ENCODE measurements at places on chromosomes 6 and 20.

DNA sequence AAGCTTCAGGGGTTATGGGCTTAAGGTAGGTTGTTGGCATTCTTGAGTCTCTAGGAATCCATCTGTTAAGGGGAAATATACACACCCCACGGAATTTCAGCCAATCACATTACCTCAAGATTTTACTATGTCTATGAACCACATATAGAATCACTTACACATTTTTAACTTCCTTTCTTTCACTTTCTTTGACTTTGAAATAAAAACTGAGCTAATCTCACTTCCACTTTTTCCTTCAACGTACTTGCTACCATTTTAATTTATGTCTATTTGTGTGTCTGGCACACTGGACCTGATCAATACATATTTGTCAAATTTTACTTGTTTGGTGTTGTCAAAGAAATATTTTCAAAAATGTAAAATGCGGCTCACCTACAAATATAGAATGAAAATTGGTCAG is 545.4 kb upstream of the JAG1 start:
- DNase-seq = no peak

- DNase-seq = no peak
Observed at GRCh38 chr20:47139934-47140535, 216.5 kb downstream of the ZMYND8 start.

GRCh38 chr6:362924-363249 is 28.7 kb upstream of the IRF4 start:
- no peak for DNase-seq

DNA sequence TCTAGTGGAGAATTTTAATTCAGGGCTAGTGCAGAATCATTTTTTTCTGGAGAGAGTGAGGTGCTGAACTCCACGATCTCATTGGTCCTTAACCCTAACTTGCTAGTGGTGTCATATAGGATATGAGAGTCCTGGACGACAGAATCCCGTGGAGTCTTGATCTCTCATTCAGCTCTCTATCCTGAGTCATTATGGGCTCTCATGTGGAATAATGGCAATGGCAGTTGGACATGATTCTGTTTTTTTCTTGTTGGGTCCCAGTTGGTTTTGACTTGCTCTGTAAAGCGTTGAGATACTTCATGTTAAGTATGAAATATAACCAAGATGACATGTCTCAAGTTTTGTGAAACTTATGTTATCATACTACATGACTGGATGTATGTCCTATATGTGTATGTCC is 6.3 kb upstream of the RNF144B start:
- no peak for DNase-seq

GRCh38 chr20:25685276-25686080 is 11.2 kb downstream of the ZNF337 start:
- DNase-seq = no peak

DNA sequence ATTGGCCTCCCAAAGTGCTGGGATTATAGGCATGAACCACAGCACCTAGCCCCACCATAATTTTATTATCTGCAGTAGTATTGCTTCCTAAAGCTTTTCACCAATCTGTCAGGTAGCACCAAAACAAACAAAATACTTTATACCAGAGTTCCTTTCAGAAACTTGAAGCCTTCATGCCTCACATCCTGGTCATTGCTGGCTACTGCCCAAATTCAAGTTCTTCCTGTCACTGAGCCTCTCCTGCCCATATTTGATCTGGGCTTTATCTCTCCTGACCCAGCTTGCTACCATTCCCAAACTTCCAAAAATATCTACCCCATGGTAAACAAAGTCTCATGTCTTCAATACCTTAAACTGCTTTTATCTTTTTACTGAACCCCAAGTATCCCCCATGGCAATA is 34.9 kb upstream of the DST start:
- DNase-seq = no peak

GRCh38 chr20:20012541-20012940 is 4.6 kb upstream of the NAA20 start:
- no peak for DNase-seq

GRCh38 chr20:3041854-3042409 is 1.5 kb upstream of the GNRH2 start:
- DNase-seq = no peak

- DNase-seq = no peak
Observed at GRCh38 chr6:7730784-7731227, 4.9 kb downstream of the BMP6 start.

GRCh38 chr6:140062043-140063020 is 687.9 kb upstream of the CITED2 start:
- DNase-seq = peak; percentile 64

DNA sequence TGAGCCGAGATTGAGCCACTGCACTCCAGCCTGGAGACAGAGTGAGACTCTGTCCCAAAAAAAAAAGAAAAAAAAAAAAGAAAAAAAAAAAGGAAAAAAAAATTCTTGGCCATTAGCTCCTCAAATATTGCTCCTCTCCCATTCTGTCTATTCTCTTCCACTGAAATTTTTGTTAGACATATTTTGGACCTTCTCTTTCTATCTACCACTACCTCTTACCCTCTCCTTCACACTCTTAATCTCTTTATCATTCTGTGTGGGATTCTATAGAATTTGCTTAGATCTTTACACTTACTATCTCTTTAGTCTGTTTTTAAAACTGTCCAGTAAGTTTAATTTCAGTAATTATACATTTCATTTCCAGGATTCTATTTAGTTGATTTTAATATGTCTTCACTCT is 85.0 kb downstream of the IRAK1BP1 start:
- DNase-seq = no peak

DNA sequence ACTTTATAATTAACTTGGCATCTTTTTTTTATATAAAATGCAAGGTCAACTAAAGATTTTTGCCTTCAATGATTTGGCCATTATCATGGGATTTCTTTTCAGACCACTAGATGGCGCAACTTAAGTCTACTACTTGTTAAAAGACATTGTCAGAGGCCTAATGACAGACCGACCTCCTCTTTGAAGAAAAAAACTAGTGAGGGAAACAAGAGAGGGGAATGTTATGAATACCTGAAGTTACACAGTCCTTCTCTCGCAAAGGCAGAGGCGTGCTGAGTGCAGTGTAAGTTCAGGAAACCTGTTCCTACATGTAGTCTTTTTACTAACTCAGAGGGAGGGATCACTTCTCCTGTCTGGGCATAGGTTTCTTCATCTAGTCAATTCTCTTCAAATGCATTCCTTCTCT is 9.3 kb downstream of the TRAPPC3L start:
- no peak for DNase-seq

GRCh38 chr6:39018103-39018502 is 30.5 kb upstream of the GLP1R start:
- DNase-seq = no peak

- no peak for DNase-seq
Observed at GRCh38 chr6:50143011-50143719, 93.4 kb upstream of the DEFB112 start.

- DNase-seq = no peak
Observed at GRCh38 chr20:53981752-53982437, 88.5 kb downstream of the BCAS1 start.

DNA sequence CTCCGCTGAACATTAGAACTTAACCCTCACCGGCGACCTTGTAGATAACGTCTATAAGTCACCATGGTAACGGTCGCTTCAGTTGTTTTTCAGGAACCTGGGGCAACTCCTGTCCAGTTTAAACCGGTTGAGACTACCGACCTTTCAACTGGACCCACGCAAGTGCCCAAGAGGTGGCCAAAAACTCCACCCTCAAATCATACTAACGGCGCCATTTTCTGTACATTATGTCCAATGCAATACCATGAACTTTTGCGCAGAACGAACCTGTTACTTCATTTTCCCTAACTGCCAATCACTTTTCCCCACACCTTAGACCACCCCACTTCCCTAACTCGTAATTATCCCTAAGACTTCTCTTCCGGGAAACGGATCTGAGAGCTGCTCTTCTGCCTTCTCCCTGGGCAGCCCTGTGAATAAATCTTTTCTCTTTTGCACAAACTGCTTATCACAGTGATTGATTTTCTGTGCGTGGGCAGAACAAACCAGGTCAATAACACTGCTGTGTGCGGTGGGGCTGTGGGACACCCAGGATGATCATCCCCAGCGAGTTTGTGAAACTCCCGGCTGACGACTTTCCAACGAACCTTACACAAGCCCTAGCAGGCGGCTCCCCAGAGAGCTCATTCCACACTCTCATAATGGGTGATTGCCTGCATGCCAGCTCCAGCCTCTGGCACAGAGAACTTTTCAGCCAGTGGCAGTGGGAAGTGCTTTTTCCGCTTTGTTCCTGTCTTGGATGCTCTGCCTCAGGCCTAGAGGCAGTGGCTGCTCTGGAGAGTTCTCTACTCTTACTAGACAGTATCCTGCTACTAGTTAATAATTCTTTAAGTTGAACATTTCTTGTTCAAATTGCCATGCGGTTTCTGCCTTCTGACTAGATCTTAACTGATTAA is 28.6 kb downstream of the GPX5 start:
- DNase-seq = no peak

GRCh38 chr6:161424421-161424820 is 150.6 kb upstream of the AGPAT4 start:
- DNase-seq = no peak

DNA sequence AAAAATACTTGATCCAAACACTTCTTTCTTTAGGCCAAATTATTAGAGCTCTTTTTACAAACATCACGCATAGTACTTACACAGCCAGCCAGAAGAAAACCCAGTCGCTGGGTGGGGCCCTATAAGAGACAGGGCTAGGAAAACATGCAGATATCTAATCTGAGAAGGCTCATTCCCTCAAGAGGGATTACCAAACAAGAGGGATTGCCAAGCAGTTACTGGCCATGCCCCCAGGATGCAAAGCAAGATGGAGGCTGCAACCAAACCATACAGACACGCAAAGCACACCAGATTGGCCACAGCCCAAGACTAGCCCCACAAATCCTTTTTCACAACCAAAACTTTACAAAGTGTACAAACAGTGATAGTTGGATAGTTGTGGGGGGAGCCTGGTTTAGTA is 1235.4 kb upstream of the GJE1 start:
- DNase-seq = no peak

DNA sequence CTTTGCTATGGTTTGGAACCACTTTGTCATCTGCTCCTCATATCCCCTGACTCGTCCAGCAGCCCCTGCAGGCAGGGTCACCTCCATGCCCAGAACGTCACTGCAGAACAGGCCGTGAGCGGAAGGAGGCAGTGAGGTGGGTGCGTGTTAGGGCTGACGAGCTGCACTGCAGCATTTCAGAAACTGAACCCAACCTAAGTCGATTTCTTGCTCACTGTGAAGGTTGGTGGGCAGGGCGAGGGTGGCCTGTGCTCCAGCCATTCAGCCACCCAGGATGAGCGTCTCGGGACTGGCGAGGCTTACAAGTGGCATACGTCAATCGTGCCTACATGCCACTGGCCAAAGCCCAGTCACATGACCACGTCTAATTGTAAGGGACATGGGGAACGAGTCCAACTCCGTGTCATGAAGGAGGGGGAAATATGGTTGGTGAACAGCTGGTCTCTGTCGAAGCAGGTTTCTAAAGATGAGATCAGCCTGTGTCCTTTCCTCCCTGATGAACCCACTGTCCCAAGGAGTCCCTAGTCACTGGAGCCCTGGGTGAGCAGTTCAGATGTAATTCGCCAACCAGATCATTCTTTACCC is 289.1 kb downstream of the TAF4 start:
- DNase-seq = no peak

DNA sequence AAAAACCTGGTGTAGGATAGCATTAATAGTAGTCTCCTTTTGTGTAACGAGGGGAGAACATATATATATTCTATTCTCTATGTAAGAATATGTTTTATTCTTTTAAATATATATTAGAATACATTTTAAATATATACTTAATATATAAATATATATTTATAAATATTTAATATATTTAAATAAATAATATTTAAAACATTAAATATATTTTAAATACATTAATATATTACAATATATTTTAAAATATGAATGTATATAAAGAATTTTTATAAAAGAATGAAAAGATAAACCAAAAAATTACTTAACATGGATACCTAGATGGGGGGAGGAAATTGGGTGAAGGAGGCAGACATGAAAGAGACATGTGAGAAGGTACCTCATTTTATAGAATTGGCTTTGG is 53.0 kb upstream of the ZNF831 start:
- DNase-seq = no peak

- no peak for DNase-seq
Observed at GRCh38 chr6:133623065-133623464, 265.8 kb upstream of the TCF21 start.

- DNase-seq = no peak
Observed at GRCh38 chr20:18657575-18657974, 69.7 kb downstream of the DTD1 start.

- peak; percentile 61 for DNase-seq
Observed at GRCh38 chr20:47315339-47316056, 41.0 kb downstream of the ZMYND8 start.

DNA sequence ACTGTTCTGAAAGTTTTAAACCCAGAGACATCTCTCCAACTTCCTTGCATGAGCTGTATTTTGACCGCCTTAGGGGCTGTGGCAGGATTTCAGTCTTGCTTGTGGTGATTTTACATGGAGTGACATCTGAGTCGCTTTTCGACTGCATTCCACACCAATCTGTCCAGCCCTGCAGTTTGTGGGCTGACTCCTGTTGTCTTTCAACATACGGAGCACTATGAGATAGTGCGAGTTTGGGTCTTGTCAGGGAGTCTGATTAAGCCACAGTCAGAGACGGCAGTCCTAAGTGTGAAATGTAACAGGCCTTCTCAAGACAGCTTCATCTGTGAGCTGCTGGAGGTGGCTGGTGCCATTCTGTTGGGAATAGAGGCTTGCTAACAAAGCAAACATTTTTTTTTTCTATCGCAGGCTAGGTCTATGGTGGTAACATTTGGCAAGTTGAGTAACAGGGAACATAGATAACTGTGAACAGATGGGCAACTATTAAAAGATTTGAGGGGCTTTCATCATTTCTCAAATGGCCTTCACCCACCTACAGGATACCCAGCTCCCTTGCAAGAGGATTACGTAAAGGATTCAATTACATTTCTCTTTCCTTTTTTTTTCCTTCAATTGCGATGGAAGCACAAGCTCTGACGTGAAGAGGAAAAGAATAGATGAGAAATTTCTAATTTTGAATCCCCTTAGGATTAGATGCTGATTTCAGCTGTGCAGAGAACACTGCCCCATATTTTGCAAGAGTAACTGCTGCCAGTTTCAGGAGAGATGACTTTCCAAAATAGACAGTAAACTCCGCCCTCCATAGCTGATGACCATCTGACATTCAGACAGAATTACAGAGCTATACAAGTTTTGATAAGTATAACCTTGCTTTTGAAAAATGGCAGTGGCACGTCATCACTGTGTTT is 25.1 kb downstream of the CAP2 start:
- DNase-seq = no peak

DNA sequence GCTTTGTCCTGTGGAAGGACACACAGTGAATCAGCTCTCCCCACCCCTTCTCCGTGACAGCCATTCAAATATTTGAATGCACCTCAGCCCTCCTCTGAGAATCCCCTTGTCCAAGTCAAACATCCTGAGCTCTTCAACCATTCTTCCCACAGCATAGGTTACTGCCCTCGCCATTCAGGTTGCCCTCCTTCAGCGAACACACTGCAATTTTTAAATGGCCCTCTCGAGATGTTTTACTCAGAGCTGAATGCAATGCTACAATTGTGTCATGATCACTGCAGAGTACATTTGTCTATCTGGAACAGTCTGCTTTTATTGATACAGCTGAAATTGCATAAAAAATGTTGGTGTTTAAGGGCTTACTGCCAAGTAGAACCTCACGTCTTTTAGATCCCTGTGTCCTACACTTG is 48.9 kb downstream of the SLC2A12 start:
- no peak for DNase-seq

GRCh38 chr20:4171538-4172116 is 156.3 kb upstream of the RNF24 start:
- no peak for DNase-seq

All from left cardiac atrium (tissue), 4 donors.